ENCODE measurements at places on chromosomes 3 and 15.

DNA sequence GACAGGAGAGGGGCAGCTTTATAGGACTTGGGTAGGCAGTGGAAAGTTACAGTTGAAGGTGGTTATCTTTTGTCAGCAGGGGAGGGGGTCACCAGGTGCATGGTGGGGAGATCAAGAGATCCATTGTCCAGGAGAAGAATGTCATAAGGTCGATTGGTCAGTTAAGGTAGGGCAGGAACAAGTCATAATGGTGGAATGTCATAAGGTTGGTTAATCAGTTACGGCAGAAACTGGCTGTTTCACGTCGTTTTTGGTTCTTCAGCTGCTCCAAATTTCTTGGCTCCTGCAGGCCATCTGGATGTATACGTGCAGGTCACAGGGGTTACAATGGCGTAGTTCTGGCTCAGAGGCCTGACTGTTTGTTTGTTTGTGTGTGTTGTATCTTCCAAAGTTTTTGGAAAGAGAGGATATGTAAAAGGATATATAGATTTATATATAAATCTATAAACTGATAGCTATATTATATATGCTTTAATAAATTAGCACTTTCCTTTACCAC, 565.1 kb downstream of the ZNF385D start:
- no peak overlapping the region for H3K4me3 ChIP-seq
- no peaks in the 10 kb centered on the region for H3K4me1 ChIP-seq
- no peaks in the 10 kb centered on the region for H3K27me3 ChIP-seq

DNA sequence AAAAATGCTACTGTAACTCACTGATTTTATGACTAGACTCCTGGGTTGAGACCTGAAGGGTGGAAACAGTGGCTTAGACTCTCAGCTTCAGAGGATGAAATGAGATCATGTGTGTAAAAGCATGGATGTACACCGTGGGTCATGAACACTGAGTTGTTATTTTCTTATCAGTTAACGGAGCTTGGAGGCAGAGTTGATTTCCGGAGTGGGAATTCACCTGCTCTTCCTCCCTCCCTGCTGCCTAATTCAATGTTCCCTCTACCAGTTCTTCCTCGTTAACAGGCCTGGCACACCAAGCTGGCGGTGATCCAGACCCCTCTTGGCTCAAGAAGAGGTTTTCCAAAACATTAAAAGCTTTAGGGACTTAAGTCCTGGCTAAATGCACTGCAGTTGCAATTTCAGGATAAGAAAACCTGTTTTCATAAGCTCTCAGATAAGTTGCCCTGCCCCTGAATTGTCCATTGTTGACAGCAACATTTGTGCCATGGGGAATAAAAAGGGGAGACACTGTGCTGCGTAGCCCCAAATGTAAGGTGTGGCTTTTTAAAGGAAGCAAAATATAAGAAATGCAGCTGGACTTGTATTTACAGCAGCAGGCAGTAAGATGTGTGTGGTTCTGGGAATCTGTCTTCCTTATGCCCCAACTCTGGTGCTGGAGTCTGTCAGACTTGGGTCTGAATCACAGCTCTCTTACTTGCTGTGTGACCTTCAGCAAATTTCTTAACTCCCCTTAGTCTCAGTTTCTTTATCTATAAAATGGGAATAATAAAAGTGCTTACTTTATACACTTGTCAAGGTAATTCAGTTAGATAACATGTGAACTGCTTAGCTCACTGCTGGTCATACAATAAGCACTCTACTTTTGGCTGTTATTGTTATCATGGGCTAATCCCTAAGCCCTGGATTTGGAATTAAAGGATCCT, 9.9 kb downstream of the PDIA5 start:
- H3K27ac ChIP-seq, result no peak overlapping the region
- no peaks in the 10 kb centered on the region for H3K27me3 ChIP-seq
- H3K36me3 ChIP-seq, result peaks cover 2% of the 10 kb centered on the region
- no peak overlapping the region for H3K4me3 ChIP-seq

- H3K27me3 ChIP-seq, result no peaks in the 10 kb centered on the region
- no peak for DNase-seq
- no peak overlapping the region for H3K27ac ChIP-seq
- H3K4me3 ChIP-seq, result no peak overlapping the region
Measured at GRCh38 chr15:74399100-74399499, 31.7 kb upstream of the CYP11A1 start.

DNA sequence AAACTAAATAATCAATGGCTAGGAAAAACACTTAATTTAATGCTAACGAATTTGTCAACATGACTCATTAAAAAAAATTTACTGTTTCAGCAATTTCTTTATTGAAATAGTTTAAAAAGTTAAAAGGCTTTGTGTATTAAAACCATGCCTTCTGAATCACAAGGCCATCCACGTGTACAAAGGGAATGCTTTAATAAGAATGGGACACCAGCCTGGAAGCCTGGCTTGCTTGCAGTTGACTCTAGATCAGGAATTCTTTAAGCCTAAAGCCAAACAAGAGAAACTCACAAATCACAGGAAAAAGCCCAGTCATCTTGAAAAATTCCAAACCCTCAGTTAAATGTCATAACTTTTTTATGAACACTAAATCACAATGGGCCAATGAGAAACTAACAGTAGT, 137.6 kb downstream of the PEAK1 start:
- H3K4me3 ChIP-seq, result no peak overlapping the region
- H3K27me3 ChIP-seq, result no peaks in the 10 kb centered on the region
- H3K27ac ChIP-seq, result no peak overlapping the region
- peaks cover 2% of the 10 kb centered on the region for H3K36me3 ChIP-seq
- no peaks in the 10 kb centered on the region for H3K4me1 ChIP-seq
